ENCODE measurements at places on chromosomes 5 and 9. TPM values are rescaled to one million over a fixed set of nuclear protein-coding genes. Genes with fewer than 3 reads are reported as not detected.

CD274 gene
- 0.16 TPM for polyA plus RNA-seq

WNT8A gene
- polyA plus RNA-seq: 0.26 TPM

LOX gene
- polyA plus RNA-seq: 0.52 TPM

ABLIM3 gene
- 15.3 TPM for polyA plus RNA-seq

SH3GL2 gene
- polyA plus RNA-seq: 13.5 TPM

IL4 gene
- polyA plus RNA-seq: not detected

TEK gene
- not detected for polyA plus RNA-seq

CLIC3 gene
- polyA plus RNA-seq: not detected

NRARP gene
- polyA plus RNA-seq: 1.4 TPM

PCDHAC2 gene
- polyA plus RNA-seq: 9.3 TPM

IL13 gene
- polyA plus RNA-seq: 0.25 TPM

MEF2C gene
- 30.2 TPM for polyA plus RNA-seq
